ENCODE measurements at places on chromosomes 12 and 14. TPM values are rescaled to one million over a fixed set of nuclear protein-coding genes. Genes with fewer than 3 reads are reported as not detected.

The LRTM2 gene
- total RNA-seq: not detected

The RPGRIP1 gene
- total RNA-seq: not detected

The LALBA gene
- not detected for total RNA-seq

The MYL6 gene
- 1,859 TPM for total RNA-seq

The SOAT2 gene
- not detected for total RNA-seq

The KERA gene
- not detected for total RNA-seq

The NOVA1 gene
- total RNA-seq: 1.3 TPM

The TTC9 gene
- 5.6 TPM for total RNA-seq

The AVPR1A gene
- total RNA-seq: not detected

The GALNT16 gene
- 5.6 TPM for total RNA-seq

The TTC6 gene
- not detected for total RNA-seq

The FOXG1 gene
- not detected for total RNA-seq

The TCL1B gene
- total RNA-seq: not detected

The RNASE2 gene
- total RNA-seq: not detected

The AQP5 gene
- total RNA-seq: not detected

The ALDH1L2 gene
- 14.9 TPM for total RNA-seq

The SYNDIG1L gene
- total RNA-seq: not detected

The NANOG gene
- not detected for total RNA-seq

The TAS2R31 gene
- 1.4 TPM for total RNA-seq

The ZFYVE1 gene
- 16.3 TPM for total RNA-seq

The MFAP5 gene
- total RNA-seq: 22.7 TPM

The COX8C gene
- not detected for total RNA-seq

The IFI27L1 gene
- total RNA-seq: 21.0 TPM

The GPD1 gene
- 0.17 TPM for total RNA-seq

The NKX2-1 gene
- total RNA-seq: not detected

The CCDC197 gene
- not detected for total RNA-seq

The NINJ2 gene
- not detected for total RNA-seq

The C12orf54 gene
- total RNA-seq: not detected

The DHRS7 gene
- total RNA-seq: 57.4 TPM

The TSPAN9 gene
- 28.7 TPM for total RNA-seq

The RNFT2 gene
- 1.6 TPM for total RNA-seq

The LYZ gene
- not detected for total RNA-seq

The ENO2 gene
- total RNA-seq: 22.7 TPM

The GPR135 gene
- total RNA-seq: 2.5 TPM

The ELK3 gene
- total RNA-seq: 105 TPM

The CRIP1 gene
- not detected for total RNA-seq

The DEGS2 gene
- 0.58 TPM for total RNA-seq

The KLHL33 gene
- not detected for total RNA-seq

The IFNG-AS1 gene
- total RNA-seq: not detected

The STXBP6 gene
- total RNA-seq: 40.2 TPM

Data from LHCN-M2 (cell line).